ENCODE measurements at places on chromosomes 4 and X.
A peak's percentile ranks its signal among the peaks of the same experiment; 100 is the strongest.

- DNase-seq, result no peak
Measured at GRCh38 chrX:140318296-140318695, 186.6 kb downstream of the SOX3 start.

DNA sequence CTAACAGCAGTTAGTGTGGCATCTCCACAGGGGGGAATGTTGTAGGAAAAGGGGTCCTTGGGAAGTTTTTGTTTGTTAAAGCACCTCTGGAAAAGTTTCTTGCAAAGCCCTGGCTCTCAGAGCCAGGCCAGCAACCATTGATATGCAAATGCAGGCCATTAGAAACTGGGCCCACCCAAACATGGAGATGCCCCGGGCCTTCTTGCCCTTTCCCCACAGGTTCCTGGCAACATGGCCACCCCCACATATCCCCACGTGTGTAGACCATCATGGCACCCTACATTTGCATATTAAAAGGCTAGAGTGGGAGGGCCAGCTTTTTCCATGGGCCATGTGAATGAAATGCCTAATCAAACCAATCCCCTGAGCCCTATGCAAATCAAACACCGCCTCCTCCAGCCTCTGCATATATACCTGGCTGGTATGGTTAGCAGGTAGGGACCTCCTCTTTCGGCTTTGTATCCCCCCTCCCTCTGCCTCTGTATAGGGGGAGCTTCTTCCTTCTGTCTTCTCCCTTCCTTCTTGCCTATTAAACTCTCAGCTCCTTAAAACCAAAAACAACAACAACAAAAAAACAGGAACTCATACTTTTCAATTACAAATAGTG, 44.0 kb upstream of the ZCCHC13 start:
- DNase-seq, result no peak

- no peak for DNase-seq
Measured at GRCh38 chr4:25489253-25489797, 112.3 kb downstream of the ANAPC4 start.

GRCh38 chrX:54357414-54358377, at the start of gene WNK3:
WNK3 (minus strand) TSS chrX:54358046.
- DNase-seq, result peak; percentile 41

- DNase-seq, result no peak
Measured at GRCh38 chr4:39498727-39499020, 28.6 kb downstream of the UGDH start.
